ENCODE measurements at places on chromosomes 3 and 15.

DNA sequence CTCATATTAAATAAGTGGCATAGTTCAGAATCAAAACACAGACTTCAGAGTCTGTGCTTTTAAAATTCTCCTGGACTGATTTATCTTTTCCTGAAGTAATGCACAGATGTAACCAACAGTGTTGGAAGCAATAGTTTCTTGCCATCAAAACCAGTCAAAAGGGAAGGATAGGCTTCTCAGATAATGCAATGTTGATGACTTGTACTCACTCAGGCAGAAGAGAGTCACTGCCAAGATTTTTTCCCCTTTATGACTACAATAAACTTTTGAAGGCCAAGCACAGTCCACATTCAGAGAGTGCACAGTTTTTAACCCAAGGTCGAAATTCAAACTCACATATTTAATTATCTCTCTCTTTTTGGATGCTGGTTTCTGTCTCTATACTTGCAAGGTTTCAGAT, 305.0 kb upstream of the SGO1 start:
- DNase-seq = no peak

DNA sequence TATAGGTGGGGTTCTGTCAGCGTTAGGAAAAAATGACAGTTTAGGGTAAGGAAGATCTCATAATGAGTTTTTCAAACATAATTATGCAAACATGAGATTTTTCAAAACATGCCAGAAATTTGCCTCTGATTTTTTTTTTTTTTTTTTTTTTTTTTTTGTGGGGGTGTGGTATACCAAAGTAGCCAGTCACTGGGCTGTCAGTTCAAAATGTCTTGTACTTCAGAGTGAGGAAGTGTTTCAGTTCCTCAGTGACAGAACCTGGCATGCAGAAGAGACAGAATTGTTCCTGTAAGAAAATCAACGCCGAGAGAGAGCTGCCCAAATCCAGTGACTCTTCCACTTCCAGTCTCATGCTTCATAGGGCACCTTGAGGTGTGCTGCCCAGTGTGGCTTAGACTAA, 9.7 kb downstream of the NCBP2 start:
- no peak for DNase-seq

- DNase-seq = no peak
Measured at GRCh38 chr15:36860792-36861191, 239.6 kb downstream of the MEIS2 start.

DNA sequence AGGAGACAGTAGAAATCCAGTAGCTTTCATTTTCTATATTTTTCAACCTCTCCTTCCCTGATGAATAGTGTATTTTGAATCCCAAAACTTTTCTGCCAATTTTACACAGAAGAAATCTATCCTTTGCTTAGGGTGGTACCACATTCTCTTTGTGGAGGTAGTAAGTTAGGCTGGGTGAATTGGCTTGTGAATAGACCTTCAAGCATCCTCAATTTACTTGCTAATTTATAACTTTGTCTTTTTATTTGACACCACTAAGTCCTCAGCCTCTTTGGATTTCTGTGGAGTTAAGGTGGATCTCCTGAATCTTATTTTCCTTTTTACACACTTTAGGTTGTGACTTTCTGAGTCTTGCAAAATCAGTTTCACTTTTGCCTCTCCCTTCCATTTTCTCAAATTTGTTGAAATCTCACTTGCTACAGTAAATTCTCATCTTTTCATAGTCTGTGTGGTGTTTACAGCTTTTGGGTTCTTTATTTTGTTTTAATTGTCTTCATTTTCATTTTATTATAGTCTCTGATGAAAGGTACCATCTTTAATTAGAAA, 5.7 kb upstream of the PLSCR1 start:
- DNase-seq = no peak

DNA sequence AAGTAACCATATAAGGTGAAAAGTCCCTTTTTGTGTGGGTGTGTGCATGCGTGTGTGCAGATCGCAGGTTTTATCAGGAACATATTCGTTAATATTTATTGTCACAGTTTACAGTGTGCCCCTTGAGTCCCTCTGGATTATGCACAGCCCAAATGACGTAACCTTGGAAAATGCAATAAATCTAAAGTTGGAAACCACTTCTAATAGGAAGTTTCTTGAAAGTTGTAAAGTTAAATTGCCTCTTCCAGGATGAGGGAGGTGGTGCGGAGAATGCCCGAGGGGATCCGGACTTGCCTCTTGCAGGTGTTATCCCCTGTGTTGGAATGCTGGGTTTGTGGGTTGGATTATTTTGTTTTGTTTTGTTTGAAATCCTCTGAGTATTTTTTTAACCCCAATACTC, 143.3 kb downstream of the CMSS1 start:
- DNase-seq = no peak

DNA sequence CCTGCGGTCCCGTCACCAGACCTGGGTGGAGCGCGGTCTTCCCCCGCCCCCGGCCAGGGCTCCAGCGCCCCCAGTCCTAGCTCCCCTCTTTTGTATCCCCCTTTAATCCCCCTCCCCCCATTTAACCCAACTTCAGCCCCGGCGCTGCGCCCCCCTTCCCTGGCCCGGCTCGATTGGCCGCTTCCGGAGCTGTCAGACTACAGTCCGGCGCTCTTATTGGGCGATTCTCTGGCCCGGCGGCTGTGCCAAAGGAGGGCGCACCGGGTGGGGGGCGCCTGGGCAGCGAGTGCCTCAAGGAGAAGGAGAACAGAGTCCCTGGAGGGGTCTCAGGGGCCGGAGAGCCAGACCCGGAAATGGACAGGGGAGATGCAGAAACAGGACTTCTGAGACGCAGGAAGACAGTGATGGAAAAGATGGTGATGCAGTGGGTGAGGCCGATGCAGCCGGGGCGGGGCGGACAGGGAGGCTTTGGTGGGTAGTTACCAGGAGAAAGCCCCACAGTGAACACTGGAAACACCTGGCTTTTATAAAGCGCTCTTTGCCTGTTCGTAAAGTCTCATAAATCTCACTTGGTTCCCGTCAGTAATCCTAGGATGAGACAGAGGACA, 1.2 kb upstream of the ADCY5 start:
- no peak for DNase-seq

- DNase-seq = no peak
Measured at GRCh38 chr3:4634894-4635293, 141.7 kb downstream of the ITPR1 start.

DNA sequence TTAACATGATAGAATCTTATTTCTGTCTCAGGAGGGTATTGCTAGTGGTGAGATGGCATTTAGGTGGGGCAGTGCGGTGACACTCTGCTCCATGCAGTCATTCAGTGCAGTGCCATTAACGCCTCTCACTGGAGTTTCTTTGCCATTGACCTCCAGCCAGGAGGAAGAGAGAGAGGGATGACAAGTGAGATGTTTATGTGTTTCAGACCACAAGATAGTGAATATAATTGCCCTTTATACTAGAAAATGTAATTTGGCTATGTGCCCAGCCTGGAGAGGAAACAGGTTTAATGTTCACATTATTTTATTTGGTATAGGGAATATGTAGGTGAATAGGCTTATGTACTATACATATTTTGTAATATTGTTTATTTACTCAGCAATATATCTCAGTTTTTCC, 84.5 kb downstream of the ZIC1 start:
- DNase-seq = no peak

GRCh38 chr15:47607695-47608094, 109.6 kb upstream of the SEMA6D start:
- DNase-seq = no peak

DNA sequence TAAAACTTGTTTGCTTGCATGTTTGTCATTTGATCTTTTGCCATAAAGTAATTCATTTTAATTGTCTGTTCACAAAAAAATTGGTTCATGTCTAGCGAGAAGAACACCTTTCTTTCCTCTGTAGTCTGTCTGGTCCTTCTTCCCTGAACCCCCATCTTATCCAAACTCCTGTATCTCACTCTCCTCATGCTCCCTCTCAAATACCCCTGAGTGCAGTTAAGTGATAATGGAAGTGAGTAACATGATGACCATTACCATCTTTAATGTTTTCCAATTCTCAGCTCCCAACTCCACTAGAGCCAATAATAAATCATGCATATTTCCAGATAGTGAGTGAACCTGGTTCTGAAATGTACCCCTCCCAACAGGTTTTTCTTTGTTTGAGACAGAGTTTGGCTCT, 14.2 kb upstream of the KCNMB3 start:
- DNase-seq = no peak

DNA sequence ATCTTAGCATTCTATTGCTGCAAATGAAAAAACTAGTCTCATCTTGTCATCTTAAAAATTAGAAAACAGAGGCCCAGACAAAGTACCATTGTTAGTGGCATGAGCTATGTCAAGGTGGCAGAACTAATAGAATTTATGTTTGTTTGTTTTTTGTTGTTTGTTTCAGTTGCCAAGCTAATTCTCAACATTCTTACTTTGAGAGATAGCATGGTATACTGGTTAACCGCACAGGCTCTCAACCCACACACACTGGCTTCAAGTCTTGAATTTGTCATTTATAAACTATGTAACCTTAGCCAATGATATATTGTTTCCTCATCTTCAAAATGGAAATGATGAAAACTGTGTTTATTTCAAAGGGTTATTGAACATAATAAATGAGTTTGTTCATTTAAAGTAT, 367.6 kb upstream of the PLSCR5 start:
- DNase-seq = no peak

DNA sequence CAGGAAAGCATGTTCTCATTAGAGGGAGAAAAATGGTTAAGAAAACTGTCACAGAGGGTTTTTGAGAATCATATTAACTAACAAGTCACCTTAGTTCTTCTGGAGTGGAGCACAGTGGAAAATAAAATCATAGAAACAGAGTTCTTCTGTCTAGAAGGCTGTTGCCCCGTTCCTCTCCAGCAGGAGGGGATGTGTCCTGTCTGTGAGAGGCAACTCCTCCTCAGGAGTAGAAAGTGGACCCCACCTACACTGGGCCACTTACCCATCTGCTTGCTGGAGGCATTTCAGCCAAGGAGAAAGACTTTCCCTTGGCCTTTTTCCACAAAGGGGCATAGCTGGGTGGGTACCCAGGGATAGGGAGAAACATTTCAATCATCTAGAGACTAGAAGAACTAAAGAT, 106.6 kb downstream of the SSR3 start:
- no peak for DNase-seq

Measured in NCI-H1436 treated with DMSO at 0.1 percent for 48 hours (cell line).